Natural killer cell (primary cell): ENCODE measurements at places on chromosomes 7 and 10. TPM values are rescaled to one million over a fixed set of nuclear protein-coding genes. Genes with fewer than 3 reads are reported as not detected.

- no peak for DNase-seq
These were observed 2.6 kb downstream of the MRPL43 start for GRCh38 chr10:100984672-100985177.

CEP41 gene
- 11.2 TPM for total RNA-seq

GRCh38 chr10:119090968-119091367, 10.4 kb upstream of the EIF3A start:
- DNase-seq: peak; percentile 31

PRSS37 gene
- not detected for total RNA-seq

DNA sequence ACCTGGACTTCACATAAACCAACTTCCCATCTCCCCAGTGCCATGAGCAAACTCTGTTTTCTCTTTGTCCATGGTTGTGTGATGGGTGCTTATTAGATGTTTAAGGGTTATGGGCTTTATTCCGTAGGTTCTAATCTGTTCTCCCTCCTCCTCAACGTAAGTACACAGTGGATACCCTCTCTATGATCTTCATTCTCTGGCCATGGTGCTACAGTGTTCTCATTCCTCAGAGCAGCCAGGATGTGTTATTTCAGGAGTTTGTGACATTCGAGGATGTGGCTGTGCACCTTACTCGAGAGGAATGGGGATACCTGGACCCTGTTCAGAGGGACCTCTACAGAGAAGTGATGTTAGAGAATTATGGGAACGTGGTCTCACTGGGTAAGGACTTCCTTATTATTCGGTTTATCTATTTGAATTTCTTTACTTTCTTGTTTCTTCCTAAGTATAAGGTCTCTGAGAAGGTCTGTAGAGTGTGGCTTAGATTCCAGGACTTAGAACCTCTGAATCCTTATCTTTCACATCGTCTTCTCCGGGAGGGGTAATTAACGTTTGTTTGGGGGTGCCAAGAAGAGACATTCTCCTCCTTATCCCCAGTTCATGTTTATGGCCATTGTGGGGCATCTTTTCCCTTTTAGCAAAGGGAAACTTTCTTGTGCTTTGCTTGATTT, 3.8 kb downstream of the ZNF655 start:
- no peak for DNase-seq

WDR86 gene
- 1.6 TPM for total RNA-seq

MET gene
- not detected for total RNA-seq

DNA sequence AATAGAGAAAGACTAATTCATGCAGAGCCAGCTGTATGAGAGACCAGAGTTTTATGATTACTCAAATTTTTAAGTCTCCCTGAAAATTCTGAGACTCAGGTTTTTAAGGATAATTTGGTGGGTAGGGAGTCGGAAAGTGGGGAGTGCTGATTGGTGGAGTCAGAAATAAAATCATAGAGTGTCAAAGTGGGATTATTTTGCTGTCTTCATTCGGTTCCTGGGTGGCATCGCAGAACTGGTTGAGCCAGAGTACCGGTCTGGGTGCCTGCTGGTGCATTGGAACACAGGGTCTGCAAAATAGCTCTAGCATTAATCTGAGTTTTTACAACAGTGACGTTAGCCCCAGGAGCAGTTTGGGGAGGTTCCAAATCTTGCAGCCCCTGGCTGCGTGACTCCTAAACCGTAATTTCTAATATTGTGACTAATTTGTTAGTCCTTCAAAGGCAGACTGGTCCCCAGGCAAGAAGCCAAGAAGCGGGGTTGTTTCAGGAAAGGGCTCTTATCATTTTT, 32.4 kb downstream of the GPRIN2 start:
- DNase-seq: no peak

GRCh38 chr7:106059556-106059955, 52.6 kb downstream of the SYPL1 start:
- DNase-seq: no peak

GRCh38 chr7:129271500-129272355, 46.9 kb downstream of the AHCYL2 start:
- peak; percentile 88 for DNase-seq

GRCh38 chr10:46553238-46554049, 3.0 kb downstream of the GPRIN2 start:
- no peak for DNase-seq

UTF1 gene
- not detected for total RNA-seq

DNA sequence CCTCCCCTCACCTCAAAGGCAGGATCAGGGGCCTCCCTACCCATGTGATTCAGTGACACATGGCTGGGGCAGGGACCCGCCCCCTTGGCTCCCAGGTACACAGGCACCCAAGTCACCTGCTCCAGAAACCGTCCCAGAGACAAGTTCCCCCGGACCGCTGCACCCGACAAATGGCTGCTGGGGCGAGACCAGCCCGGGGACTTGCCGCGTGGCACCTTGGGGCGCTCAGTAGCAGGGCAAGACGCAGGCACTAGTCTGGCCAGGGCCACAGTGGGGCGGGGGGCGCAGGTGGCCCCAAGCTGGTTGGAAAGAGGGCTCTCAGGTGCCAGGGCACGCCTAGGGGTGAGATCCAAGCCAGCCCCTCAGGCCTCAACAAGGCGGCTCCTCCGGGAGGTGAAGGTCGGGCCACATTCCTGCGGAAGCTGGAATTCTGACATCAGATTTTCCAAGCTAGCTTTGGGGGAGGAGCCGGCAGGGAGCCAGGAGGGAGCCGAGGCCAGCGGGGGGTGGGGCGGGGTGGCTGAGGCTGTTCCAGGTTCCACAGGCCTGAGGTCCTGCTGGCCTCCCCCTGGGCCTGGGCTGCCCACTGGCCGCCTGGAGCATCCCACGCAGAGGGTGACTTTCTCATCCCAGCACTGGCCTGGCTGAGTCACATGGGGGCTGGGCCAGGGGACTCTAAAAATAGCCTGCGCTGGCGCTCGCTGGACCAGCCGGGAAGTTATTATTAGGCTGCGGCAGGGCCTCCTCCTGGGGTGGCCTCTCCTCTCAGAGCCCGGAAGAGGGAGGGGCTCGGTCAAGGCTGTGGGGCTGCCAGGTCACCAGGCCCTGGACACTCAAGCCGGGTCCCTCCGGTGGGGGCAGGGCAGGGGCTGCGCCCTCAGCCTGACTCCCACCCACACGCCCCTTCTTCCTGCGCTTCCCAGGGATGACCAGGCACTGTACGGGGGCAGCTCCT, 20.5 kb upstream of the INPP5A start:
- no peak for DNase-seq

DNA sequence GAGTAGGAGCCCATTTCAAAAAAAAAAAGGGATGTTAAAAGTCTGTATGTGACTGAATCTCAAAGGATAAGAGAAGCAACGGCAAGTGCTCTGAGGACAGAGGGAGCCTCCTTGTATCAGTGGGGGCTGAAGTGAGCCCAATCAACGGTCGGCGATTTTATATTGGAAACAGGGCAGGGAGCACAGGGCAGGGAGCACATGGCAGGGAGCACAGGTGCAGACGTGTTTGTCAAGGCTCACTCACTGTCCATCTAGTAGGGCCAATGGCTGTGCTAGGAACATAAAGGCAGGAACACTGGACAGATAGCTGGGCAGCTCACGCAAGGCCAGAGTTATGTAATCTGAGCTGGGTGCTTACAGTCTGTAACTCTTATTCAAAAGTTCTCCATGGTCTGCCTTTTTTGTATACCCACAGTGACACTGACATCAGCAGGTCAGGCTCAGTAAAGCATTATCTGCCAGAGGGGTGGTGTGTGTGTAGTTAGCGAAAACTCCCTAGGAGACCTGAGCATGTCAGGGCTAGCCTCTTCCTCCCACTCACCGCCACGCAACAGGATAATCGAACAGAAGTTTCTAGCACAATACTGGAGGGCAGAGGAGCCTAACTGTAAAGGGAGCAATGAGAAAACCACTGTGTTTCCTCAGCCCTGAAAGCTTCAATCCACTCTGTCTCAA, 15.4 kb downstream of the AKR1B1 start:
- DNase-seq: no peak

MDFIC gene
- total RNA-seq: 19.1 TPM

DNA sequence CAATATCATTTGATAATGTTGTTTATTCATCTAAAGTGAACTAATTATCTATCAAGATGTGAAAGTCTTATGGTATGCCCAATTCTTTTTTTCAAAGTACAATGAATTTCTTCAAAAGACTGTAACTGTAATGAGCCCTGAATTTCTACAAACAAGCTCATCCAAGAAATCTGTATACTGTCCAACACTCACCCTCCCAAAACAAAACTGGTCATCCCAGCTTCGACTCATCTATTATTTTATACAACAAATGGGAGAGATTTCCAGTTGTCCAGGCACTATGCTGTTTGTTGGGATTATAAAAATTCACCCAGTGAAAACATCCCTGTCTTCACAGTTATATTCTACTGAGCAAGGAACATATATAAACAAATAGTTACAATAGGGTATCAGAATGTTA, 806.9 kb downstream of the TNS3 start:
- no peak for DNase-seq

GRCh38 chr10:8053446-8054243, 843 bp upstream of the GATA3 start:
- peak; percentile 93 for DNase-seq

- no peak for DNase-seq
These were observed 198.3 kb downstream of the GRID1 start for GRCh38 chr10:86168256-86168655.

DNA sequence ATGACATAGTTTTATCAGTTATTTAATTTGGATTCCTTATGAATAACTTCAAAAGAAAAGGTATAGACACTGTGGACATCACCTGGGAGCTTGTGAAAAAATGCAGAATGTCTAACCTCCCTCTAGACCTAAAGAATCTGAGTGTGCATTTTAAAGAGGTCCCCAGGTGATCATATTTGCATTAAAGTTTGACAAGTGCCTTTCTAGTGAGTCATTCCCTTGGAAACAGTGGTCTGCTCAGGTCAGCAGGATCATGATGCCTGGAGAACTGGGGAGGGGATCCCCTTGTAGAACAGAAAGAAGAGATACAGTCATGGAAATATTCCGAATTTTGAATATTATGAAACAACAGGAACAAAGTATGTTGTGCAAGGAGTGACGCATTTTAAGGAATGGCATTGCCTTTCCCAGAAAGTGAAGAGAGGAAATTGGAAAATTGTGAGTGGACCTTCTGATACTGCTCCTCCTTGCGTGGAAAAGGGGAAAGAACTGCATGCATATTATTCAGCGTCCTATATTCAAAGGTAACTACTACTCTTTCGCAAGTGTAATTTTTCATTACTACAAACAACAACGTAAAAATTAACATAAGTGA, 4.6 kb downstream of the STEAP2 start:
- no peak for DNase-seq

GATA3 gene
- 92.2 TPM for total RNA-seq

- DNase-seq: no peak
These were observed 580.3 kb downstream of the DNAJB6 start for GRCh38 chr7:157916946-157917640.

CPN1 gene
- not detected for total RNA-seq

GRCh38 chr10:93063144-93063976, 2.8 kb downstream of the CYP26C1 start:
- no peak for DNase-seq

DNA sequence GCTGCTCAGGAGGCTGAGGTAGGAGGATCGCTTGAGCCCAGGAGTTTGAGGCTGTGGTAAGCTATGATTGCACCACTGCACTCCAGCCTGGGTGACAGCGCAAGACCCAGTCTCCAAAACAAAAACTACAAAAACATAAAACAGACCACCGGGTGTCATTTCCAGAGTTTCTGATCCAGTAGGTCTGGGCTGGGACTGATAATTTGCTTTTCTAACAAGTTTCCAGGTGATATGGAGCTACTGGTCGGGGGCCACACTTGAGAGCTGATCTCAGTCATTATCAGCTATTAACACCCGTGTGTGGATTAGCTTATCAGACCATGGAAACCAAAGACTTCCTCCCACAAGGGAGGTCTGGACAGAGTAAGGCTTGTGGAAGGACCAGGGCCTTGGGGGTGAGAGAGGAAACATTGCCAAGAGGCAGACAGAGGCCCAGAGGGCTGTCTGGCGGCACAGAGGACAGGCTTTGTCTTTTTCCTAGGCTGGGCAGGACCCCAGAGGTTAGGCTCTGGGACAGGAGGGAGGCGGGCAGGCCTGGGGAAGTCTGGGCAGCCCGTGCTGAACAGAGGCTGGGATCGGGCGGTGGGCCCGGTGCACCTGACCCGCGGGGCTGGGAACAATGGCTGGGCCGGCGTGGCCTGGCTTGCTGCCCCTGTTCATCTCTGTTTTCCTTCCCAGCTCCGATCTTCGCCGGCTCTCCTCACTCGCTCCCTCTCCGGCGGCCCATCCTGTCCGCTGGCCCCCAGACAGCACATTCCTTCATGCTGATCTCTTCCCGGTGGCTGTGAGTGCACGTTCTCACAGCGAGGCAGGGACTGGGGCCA, 25.2 kb downstream of the TMEM270 start:
- no peak for DNase-seq

DNA sequence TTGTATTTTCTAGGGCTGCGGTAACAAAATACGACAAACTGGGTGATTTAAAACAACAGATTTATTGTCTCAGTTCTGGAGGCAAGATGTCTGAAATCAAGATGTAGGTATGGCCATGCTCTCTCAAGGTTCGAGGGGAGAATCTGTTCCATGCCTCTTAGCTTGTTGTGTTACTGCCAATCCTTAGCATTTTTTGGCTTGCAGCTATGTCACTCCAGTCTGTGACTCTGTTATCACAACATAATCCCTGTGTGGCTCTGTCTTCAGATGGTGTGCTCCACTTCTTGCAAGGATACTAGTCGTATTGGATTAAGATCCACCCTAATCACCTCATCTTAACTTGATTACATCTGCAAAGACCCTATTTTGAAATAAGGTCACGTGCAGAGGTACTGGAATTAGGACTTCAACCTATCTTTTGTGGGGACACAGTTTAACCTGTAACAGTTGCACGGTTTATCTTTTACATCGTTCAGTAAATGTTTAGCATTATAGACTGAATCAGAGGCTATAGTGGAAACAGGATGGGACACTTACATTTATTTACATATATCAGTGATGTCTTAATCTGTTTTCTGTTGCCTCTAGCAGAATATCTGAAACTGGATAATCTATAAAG, 3.1 kb downstream of the C1GALT1 start:
- DNase-seq: no peak

GRCh38 chr7:138746073-138746472, 44.9 kb upstream of the SVOPL start:
- no peak for DNase-seq

DNA sequence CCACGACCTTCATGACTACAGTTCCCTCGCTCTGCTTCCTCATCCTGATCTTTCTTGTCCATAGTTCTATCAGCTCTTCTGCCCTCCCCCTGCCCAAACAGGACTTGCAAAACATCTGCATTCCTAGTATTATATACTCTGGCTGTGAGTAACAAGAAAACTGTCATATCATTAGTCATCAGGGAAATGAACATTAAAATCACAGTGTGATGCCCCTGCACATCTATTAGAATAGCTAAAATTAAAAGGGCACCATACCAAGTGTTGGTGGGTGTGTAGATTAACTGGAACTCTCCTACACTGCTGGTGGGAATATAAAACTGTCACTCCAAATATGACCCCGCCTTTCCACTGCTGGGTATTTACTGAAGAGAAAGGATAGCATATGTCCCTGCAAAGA, 141.8 kb downstream of the C7orf25 start:
- no peak for DNase-seq
